ENCODE measurements at places on chromosomes 16 and 17. TPM values are rescaled to one million over a fixed set of nuclear protein-coding genes. Genes with fewer than 3 reads are reported as not detected.

HAP1 gene
- polyA plus RNA-seq: 1.3 TPM

OR4D1 gene
- polyA plus RNA-seq: not detected

KRTAP3-1 gene
- not detected for polyA plus RNA-seq

KCNJ18 gene
- polyA plus RNA-seq: not detected

KRTAP4-5 gene
- not detected for polyA plus RNA-seq
